NCI-H524 treated with DMSO at 0.1 percent for 48 hours (cell line): ENCODE measurements at places on chromosomes 16 and 17.

DNA sequence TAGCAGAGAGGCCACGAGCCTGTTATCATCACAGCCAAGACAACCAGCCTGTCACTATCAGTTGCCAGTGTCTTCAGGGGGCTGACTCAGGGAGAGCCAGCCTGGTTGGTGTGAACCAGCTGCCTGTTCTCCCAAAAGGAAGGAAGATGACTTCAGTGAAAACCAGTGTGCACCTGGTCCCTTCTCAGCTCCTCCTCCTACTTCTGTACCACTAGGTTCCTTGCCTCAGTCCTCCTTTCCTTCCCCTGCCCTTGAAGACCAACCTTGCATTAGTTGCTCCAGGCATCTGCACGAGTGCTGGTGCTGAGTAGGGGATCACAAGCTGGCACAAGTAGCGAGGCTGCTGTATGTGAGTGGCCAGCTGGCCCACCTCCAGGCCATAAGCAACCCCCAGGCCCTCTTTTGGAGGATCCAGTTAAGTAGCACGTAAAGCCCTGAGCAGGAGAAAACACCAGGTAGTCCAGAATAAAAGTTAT is 8.5 kb downstream of the TUBG1 start:
- DNase-seq = no peak

GRCh38 chr17:27362909-27363308 is 69.0 kb downstream of the WSB1 start:
- DNase-seq = no peak

DNA sequence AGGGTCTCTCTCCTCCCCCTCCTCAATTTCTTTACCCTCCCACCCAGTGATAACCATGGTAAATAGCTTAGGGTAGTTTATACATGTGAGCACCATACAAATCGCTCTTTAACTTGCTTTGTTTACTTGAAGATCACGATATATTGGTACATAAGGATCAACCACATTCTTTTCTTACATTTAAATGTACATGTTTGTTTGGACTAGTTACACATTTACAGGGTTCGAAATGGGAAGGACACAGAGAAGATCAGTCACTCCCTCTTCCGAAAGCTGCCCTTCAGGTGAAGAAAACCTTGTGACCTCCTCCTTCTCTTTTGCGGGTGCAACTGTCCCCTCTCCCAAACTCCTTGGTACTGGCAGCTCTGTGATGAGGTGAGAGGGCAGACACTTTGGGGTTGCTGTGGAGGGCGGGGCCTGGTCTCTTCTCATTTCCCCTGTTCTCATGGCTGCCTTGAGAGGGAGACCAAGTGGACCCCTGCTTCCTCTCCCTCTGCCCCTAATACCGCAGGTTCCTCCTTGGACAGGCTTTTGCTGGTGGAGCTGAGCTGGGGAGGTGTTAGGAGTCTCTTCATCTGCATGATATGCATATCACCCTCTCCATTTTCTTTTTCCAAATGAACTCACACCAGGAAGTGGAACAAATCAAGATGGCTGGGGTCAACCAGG is 4.7 kb upstream of the PIK3R6 start:
- no peak for DNase-seq

DNA sequence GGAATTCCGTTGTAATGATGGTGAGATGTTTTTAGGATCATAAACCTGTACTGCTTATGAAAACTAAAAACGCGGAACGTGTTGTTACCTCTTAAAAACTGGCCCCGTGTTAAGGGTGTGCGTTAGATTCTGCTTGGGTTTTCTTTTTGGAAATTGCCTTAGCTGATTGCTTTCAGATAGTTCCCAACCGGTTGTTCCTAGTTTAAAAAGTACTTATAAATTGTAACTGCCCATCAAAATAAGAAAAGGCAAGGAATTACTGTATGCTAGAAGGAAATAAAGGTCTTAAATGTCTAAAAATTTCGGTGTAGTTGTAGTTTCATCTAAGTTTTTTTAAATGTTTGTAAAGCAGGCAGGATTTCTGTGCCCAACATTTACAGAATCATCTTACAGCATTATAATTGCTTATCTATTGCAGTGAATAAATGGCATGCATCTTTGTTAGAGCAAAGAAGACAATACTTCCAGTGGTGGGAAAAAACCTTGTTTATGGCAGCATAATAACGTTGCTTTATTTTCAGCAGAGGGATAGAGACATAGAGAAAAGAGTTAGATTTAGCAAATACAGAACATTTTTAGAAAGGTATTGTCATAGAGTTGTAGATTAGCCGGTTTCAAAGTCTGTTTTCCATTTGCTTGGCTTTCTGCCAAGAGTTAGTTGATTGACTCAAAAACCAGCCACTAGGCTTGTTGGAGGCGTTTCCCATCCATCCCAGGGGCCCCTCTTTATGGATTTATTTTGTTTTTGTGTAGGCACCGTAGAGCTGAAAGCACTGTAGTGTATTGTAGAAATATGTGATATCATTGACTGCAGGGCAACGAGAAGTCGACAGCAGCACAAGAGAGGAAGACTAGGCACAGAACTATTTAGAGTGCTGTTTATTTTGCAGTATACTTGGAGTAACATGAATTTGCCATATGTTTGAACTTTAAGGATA is 1.7 kb downstream of the PPM1D start:
- peak; percentile 53 for DNase-seq

GRCh38 chr17:4786106-4786511 is at the start of gene VMO1:
Gene VMO1, minus strand, starts transcription at chr17:4786364. Its CDS starts 12 bp downstream, at chr17:4786352.
- peak; percentile 5 for DNase-seq

- DNase-seq = no peak
Observed at GRCh38 chr16:17168181-17168580, 302.6 kb downstream of the XYLT1 start.

DNA sequence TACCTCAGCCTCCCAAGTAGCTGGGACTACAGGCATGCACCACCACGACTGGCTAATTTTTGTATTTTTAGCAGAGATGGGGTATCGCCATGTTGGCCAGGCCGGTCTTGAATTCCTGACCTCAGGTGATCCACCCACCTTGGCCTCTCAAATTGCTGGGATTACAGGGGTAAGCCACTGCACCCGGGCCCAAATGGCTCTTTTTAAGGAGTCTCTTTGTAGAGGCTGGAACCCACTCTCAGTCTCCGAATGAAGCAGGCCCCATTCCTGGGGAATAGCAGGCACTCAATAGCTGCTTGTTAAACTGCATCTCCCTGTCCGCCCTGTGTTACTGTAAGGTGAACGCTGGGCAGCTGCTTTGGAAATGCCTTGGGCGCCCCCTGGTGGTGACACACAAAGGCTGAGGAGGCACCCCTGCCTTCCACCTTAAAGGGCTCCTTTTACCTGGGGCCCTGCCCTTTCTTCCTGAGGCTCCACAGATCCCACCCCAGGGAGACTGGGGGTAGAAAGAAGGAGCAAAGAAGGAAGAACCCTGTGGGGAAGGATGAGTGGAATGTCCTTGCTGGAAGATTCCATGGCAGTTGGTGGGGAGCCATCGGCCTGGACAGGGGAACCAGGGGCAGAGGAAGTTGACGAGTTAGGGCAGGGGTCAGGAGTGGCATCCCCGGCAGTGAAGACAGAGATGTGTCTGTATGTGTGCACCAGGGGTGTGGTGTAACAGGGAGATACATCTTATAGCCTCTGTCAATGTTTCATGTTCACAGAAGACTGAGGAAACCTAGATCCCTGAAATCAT is 6.1 kb upstream of the SP2 start:
- no peak for DNase-seq

GRCh38 chr17:41624208-41625101 is at the start of gene KRT17:
Gene KRT17, minus strand, starts transcription at chr17:41624575. Its CDS starts 66 bp downstream, at chr17:41624509.
- no peak for DNase-seq

DNA sequence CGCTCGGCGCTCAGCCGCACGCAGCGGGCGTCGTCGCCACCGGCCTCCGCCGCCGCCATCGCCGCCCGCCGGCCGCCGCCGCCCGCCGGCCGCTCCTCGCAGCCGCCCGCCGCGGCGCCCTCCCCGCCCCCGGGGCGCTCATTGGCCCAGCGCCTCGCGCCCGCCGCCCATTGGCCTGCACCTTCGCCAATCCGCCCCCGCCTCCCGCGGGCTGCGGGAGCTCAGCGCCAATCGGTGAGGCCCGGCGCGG is at the start of gene PGP:
Gene PGP (minus strand): TSS at position 122 of the 250 bp plus-strand sequence. CDS start 63 bp downstream, at position 59.
- no peak for DNase-seq

DNA sequence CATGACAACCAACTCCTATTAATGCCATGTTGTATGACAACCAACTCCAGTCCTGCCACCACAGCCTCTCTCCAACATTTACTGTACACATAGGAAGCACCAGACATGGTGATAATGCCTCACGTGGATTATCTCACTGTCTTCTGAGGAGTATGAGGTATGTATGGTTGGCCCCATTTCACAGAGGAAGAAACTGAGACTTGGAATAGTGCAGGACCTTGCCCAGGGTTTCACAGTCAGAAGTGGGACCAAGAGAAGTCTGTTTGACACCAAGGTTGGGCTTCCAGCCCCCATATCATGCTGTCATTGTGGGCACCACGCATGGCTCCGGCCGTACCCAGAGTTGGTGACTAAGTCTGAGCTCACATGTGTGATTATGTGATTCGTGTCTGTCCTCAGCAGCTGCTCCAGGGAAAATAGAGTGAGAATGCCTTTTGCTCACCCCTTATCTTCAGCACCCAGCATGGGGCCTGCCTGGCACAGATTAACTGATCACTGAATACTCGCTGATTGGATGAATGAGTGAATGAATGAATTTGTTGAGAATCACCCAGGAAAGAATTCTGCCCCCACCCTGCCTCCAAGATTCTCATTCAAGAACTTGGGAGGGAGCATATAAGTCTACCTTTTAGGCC is 204.1 kb upstream of the NLRP1 start:
- DNase-seq = no peak

DNA sequence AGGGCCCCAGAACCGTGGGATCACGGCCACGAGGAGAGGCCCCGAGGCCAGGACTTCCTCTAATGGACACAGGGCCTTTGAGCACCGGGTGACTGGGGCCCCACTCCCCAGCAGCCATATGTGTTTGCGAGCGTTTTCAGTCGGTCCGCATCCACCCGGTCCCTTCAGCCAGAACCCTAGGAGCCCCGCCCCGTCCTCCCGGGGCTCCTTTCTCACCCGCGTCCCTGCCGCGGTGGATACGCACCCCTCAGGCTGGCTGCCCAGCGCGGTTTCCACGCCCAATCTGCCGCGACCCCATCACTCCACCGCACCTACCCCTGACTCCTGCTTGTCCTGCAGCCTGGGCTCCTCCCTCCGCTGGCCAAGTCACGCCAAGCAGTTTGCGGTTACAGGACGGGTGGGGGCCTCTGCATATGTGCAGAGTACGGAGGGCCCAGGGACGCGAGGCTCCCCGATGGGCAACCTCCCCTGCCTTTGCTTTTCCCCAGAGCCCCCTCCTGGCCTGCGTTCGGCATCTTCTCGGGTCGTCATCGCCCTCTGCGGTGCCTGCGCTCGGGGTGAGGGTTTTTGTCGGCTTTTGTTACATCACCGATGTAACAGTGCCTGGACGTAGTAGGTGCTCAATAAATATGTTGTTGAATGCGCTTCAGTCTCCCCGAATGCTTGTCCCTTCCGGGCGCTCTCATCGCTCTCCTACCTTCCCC is 1.0 kb upstream of the TTYH2 start:
- no peak for DNase-seq

DNA sequence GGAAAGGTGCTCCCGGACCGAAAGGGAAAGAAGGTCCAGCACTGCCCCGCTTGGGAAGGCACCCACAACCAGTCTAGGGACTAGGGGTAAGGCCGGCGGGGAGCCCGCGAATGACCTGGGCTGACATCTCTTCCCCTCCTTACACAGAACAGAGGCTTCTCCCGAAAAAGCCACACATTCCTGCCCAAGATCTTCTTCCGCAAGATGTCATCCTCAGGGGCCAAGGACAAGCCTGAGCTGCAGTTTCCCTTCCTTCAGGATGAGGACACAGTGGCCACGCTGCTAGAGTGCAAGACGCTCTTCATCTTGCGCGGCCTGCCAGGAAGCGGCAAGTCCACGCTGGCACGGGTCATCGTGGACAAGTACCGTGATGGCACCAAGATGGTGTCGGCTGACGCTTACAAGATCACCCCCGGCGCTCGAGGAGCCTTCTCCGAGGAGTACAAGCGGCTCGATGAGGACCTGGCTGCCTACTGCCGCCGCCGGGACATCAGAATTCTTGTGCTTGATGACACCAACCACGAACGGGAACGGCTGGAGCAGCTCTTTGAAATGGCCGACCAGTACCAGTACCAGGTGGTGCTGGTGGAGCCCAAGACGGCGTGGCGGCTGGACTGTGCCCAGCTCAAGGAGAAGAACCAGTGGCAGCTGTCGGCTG is 1.5 kb downstream of the CNP start:
- DNase-seq = no peak

DNA sequence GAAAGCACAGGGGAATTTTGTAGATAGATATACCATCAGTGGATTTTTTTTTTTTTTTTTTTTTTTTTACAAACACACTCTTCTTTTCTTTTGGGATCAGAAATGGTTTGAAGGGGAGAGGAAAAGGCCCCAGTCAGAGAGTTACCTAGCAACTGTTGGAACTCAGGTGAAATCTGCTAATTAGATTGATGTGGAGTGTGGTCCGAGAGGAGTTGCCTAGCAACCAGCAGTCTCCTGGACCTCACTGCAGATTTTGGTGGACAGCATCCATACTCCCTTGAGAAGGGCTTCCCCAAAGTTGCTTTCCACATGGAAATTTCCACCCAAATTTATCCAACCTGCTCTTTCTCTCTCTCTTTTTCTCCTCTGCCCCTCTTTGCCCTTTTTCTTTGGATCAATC is 165.4 kb downstream of the UTP18 start:
- no peak for DNase-seq

- DNase-seq = no peak
Observed at GRCh38 chr17:71447644-71448043, 673.2 kb upstream of the SOX9 start.

- DNase-seq = no peak
Observed at GRCh38 chr17:57530508-57530907, 214.6 kb downstream of the CCDC182 start.

- DNase-seq = no peak
Observed at GRCh38 chr17:43442711-43443110, 41.1 kb upstream of the DHX8 start.

GRCh38 chr17:40518401-40519088 is 17.1 kb upstream of the TNS4 start:
- DNase-seq = no peak

- no peak for DNase-seq
Observed at GRCh38 chr16:19689342-19689741, 28.7 kb downstream of the KNOP1 start.

DNA sequence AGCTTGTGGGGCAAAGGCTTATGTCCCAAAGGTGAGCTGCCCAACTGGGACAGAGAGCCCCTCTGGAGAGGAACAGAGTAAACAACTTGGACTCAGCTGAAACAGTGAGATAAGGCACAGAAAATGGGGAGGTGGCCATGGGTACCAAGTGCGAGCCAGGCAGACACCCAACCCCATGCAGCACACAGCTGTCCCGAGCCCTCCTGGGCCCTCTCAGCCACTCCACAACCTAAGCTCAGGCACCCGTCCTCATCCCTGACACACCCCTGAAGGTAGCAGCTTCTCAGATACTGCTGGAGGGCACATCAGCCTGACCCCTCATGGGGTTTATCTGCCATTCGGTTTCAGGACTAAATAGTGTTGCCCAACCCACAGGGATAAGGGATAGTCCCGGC is 4.8 kb upstream of the GFOD2 start:
- DNase-seq = no peak

GRCh38 chr16:49473773-49474172 is 100.2 kb downstream of the C16orf78 start:
- no peak for DNase-seq
